ENCODE measurements at places on chromosomes 13 and 19. TPM values are rescaled to one million over a fixed set of nuclear protein-coding genes. Genes with fewer than 3 reads are reported as not detected.

DNA sequence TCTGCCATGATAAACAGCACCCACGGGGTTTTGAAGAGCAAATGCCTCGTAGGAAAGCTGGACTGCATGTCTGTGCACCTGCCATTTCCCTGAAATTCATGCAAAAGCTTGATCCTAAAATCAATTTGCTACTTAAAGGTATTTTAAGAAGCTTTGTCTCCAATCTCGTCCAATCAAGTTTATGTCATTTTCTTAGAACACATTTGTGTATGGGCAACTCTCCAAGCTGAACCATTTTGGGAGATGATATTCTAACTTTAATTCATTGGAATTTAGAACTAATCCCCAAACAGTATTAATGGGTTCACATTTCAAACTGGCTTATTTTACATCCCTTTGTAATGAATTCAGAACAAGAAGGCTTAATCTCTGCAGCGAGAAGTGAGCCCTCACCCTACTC is 822 bp downstream of the ADPRHL1 start:
- no peak for DNase-seq

- DNase-seq, result no peak
Observed at GRCh38 chr13:67119481-67119894, 110.6 kb downstream of the PCDH9 start.

- peak; percentile 42 for DNase-seq
Observed at GRCh38 chr19:31214086-31214485, 135.2 kb downstream of the TSHZ3 start.

DNA sequence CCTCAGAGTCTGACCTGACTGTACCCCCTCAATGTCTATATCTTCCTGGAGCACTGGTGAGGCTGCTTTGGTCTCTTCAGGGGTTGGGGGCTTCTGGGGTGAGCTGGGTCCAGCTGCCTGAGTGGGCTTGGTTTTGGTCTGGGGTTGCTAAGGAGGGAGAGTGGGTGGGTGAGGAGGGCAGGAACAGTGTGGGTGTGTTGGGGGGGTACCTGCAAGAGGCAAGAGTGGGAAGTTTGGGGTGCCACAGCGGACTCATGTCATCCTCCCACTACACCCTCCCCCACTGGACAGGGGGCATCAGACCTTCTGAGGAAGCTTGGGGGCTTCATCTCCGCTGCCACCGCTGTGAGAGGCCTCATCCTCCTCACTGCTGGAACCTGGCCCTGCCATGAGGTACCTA is 13.6 kb downstream of the ZNF575 start:
- no peak for DNase-seq

DNA sequence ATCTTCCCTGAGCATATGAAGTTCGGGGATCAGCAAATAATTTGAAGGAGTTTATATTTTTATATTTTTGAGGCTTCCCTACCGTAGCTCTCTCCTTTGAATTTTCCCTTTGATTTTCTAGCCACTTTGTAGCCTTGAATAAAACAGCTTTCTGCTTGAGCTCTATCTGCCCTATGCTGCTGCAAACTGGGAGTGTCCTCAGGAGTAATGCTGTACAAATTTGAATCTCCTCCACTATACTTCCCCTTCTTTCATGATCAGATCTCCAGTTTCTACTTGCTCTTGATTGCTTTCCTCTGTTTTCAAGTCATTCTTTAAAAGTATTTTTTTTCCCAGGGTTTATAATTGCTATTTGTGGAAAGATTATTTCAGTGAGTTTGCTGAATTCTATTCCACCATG is 14.6 kb downstream of the PDS5B start:
- DNase-seq, result no peak

DNA sequence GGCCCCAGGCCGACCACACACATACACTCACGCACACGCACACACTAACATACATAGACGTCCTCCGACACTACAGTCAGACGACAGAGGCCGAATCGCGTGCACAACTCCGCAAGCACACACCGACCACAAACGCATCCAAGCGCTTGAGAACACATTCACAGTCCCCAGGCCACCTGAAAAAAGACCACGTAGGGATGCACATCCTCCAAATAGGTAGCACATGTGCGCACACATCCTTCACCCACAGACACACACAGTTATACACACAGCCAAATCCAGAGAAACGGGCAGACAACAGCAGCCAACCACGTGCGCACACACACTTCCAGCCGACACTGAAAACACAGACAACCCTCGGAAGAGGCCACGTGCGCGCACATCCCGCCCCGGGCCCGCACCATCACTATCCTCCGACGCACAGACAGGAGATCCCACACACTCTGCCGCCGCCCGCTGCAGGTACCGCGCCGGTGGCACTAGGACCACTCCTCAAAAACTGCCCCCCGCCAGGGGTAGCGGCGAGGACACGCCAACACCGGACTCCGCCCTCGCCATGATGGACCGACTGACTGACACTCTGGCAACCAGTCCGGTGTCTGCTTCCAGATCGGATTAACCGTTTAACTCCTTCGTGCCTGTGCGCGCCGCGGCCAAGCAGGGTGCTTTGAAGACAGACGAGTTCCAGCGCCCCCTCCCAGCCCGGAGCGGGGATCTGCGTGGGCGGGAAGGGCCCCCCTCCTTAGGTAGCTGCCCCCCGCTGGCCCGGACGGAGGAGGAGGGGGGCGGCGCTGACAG is 493 bp upstream of the PDE4A start:
- DNase-seq, result no peak

DNA sequence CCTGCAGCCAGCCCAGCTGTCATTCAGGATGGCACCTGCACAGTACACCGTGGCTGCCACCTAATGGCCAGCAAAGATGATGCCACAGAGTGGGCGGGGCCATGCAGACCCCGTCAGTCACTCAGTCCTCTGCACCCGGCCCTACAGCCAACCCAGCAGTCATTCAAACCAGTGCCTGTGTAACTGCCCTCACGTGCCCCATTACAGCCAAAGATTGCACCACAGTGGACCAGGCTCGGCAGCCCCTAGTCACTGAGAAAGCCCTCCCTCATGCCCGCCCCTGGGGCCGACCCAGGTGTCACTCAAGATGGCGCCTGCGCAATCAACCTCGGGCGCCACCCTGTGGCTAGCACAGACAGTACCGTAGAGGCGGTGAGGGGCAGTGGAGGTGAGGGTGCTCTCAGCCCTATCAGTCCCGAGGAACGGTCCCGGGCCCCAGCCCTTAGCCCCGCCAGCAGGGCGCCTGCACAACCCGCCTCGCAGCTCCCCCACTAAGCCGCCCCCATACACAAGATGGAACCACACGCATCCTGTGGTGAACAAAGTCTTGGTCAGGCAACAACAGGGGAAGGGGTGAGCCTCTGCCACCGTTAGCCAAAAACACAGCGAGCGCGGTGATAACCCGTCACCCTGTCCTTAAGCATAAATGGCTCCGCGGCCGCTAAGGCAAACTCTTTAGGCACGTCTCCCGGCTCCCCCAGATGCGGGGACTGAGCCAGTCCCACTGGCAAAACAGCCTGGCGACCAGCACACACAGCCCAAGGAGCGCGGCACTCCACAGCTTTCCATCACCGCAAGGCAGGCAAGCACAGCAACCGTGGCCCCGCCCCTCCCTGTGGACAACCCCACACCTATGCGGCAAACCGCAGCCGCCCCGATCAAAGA is 2.3 kb downstream of the PEG3 start:
- peak; percentile 22 for DNase-seq

- no peak for DNase-seq
Observed at GRCh38 chr13:100115693-100116254, 26.9 kb downstream of the PCCA start.

GRCh38 chr19:17333611-17334413 is 843 bp downstream of the ANO8 start:
- no peak for DNase-seq

The ZNF17 gene
- 6.9 TPM for total RNA-seq

The RFPL4AL1 gene
- not detected for total RNA-seq

The CASP14 gene
- not detected for total RNA-seq

The LAIR1 gene
- 9.3 TPM for total RNA-seq

The WDR88 gene
- total RNA-seq, result not detected

The PDE4C gene
- 2.1 TPM for total RNA-seq

Data from colonic mucosa (tissue), 4 donors.